ENCODE measurements at places on chromosomes 2 and 18.

GRCh38 chr2:3728104-3729054, 25.0 kb downstream of the DCDC2C start:
- DNase-seq = no peak

- no peak for DNase-seq
Observed at GRCh38 chr2:60834270-60834717, 47.1 kb upstream of the REL start.

- no peak for DNase-seq
Observed at GRCh38 chr2:223923976-223924375, 21.2 kb downstream of the WDFY1 start.

DNA sequence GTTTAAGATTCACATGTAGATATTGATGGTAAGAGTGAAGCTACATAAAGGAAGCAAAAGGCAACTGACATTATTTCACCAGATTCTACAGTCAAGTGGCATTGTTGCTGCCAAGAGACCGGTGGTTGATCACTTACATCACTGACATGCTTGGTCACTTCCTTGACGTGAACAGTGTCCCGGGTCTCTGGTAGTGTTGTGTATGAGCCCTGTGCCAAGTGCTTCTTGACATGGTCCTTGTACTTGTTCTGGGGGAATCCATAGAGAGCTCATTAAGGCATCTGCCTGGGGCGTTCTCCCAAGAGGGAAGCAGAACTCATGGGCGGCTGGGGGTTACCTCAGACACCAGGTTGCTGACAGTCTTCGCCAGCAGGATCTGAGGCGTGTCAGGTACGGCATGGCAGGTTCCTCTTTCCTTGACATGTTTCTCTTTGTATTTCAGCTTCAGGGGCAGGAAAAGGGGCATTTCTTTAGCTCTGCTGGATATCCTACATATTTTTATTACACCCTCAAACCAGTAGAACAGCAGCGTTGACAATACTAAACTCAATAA, 116.2 kb downstream of the RIF1 start:
- DNase-seq = no peak

- DNase-seq = no peak
Observed at GRCh38 chr2:46333912-46334311, 36.7 kb downstream of the EPAS1 start.

DNA sequence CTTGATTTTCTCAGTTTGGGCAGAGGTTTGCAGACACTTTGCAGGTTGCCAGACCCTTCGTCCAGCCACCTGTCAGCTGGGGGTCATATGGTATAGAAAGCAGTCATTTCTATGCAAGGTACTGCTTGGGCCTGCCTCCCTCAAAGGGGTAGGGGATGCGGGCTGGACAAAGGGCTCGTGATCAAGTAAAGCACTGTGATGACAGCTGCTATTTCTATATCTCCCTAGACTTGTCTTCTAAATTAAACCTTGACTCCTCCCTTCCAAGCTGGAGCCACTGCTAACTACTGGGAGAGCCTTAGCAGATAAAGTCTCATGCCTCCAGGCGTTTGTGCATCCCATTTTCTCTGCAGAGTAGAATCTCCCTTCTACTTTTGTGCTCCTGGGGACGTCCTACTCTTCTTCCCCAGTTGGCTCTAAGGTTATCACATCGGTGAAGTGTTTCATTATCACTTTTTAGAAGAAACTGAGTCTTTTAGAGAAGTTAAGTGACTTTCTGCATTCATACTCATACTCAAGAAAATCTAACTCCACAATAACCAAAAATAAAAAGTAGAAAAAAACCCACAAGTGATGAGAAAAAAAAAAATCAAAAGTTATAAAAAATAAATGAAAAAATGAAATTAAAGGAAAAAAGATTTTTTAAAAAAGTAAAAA, 710 bp upstream of the XRCC5 start:
- no peak for DNase-seq

DNA sequence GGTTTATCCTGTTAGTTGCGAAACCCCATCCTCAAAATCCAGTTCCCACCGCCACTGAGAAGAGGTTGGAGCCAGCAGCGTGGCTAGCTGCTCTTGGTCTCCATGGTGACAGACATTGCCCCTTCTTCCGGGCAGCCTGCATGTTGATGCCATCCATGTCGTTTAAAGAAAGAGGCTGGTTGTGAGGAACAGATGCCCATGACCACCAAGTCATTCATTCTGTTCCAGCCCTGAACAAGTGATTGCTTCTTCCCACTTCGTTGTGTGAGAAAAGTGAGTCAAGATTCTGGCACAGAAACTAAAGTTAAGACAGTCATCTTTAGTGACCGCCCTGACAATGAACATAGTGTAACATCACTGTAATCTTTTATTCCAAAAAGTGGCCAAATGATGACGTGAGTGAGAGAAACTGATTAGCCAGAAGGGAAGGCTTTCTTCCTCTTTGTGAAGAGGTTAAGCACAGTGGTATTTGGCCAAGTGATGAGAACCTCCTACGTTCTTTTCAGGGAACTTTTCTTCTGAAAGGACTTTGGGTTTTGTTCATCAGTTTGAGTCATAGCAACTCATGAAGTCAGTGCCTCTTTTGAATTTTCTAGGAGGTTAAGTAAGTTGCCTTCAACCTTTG, 272.5 kb downstream of the GALR1 start:
- no peak for DNase-seq

- no peak for DNase-seq
Observed at GRCh38 chr2:237626813-237627440, 460 bp upstream of the LRRFIP1 start.

GRCh38 chr2:36717603-36718266, 21.2 kb downstream of the VIT start:
- no peak for DNase-seq

GRCh38 chr18:74360852-74361655, 45.4 kb downstream of the C18orf63 start:
- no peak for DNase-seq

DNA sequence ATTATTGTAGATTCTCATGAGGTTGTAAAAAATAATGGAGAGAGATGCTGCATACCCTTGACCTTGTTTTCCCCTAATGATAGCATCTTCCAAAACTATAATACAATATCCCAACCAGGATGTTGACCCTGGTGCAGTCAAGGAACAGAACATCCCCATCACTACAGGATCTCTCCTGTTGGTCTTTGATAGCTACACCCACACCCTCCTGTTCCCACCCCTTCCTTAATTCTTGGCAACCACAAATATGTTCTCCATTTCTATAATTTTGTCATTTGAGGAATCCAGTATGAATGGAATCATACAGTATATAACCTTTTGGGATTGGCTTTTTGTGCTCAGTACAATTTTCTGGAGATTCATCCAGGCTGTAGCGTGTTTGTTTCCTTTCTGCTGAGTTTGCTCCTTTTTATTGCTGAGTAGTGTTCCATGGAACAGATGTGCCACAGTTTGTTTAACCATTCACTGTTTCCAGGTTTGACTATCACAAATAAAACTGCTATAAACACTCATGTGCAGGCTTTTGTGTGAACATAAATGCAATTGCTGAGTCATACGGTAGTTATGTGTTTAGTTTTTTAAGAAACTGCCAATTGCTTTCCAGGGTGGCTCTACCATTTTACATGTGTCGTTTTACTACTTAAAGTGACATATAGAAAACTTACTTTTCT, 22.2 kb downstream of the MCFD2 start:
- DNase-seq = no peak

DNA sequence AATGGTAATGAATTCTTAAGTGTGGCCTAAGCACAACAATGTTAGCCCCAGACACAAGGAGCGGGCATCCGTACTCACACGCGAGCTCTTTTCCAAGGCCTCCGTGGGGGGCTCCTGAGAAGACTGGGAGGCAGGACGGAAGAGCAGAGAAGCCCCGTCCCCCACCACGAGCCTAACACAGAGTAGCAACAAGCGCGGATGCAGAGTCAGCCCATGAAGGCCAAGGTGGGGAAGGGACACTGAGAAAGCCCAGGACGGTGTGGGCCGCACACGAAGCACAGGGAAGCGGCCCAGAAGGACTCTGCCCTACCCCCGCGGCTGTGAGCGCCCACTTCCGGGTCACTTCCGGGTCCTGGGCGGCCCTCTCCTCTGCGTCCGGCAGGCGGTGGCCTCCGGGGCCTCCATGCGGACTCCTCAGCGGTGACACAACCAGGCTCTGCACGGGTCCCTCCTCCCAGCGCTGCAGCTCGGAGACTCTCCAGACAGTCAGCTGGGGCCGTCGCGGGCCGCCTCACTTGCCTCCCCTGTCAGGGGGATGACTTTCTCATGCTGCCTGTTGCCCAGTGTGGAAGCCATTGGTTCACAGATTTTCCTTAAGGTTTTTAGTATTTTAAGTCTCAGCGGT, 151.5 kb downstream of the MTCL1 start:
- no peak for DNase-seq

- no peak for DNase-seq
Observed at GRCh38 chr2:227906991-227907390, 35.6 kb downstream of the DAW1 start.

DNA sequence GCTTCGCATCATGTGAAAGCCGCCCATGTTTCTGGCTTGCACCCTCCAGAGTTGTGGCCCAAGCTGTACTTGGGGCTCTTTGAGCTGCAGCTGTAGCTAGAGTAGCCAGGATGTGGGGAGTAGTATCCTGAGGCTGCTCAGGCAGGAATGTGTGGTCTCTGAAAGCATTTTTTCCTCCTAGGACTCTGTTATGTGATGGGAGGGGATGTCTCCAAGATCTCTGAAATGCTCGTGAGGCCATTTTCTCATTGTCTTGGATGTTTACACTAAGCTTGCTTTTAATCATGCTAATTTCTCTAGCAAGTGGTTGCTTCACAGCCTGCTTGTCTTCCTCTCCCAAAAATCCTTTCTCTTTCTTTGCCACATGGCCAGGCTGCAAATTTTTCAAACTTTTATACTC, 687.6 kb downstream of the DCDC2C start:
- DNase-seq = no peak

DNA sequence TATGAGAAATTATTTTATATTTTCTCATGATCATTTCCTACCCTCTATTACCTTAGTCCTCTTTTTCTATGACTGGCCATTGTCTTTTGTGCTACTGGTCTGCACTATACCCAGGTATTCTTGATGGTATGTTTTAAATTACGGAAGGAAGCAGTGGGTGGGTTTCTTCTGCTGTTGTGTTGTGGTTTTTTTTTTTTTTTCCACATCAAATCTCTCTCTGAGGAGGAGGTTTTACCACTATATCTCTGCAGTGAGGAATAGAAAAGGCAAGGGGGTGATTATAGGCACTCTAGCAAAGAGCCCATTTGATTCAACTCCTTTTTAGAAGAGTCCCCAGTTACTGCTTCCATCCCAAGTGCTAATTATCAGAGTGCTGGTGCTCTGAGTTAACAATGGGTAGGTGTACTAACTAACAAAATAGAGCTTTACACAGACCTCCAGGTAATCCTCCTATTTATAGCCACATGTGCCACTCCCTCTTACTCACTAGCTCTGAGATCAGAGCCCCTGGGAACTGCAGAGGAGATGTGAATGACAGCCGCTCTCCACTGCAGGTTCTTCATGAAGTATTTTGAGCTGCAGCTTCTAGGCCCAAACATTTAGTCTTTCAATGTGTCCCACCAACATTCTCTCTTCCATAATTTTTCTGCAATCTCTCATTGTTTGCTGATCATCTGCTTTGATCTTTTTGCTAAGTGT, 301.6 kb upstream of the GULP1 start:
- no peak for DNase-seq

DNA sequence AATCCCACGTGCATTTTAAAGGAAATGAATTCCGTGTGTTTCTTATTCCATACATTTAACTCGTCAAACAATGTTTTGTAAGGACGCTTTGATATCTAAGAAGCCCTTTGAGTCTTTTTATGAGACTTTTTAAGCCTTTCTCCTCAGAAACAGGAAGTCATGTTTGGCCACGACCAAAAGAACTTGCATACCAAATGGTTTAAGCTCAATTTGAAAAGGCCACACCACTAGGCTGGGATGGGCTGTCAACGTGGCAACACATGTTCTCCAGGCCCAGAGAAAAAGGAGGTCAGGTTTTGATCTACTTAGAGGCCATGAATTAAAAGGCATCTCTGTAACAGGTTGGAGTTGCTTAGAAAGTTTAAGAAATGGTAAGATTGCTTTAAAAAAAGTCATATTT, 441.8 kb downstream of the CMPK2 start:
- no peak for DNase-seq

DNA sequence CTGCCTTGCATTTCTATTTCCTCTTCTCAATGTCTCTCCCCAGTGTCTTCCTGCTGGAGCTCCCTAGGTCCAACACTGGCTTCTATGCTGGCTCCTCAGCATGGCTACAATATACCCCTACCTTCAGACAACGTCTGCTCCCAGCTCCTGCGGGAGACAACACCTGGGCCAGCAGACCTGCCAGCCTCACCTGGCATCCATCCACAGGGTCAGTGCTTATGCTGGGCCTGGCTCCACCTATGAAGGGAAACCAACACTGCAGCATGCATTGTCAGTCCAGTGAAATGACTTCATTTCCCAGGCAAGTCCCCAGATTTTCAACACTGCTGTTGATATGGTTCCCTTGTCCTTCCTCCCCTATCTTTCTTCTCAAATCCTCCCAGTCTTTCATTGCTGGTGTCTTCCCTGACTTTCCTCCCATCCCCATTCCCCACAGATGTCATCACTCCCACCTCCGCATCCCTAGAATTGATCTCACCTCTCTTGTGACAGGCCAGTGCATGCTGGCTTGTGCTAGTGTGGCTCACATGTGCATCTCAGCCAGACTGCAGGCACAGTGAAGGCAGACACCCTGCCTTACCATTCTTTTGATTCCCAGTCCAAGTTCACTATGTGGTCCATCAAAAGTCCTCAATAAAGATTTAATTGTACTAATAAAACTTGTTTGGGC, 98.0 kb downstream of the MYO5B start:
- no peak for DNase-seq

DNA sequence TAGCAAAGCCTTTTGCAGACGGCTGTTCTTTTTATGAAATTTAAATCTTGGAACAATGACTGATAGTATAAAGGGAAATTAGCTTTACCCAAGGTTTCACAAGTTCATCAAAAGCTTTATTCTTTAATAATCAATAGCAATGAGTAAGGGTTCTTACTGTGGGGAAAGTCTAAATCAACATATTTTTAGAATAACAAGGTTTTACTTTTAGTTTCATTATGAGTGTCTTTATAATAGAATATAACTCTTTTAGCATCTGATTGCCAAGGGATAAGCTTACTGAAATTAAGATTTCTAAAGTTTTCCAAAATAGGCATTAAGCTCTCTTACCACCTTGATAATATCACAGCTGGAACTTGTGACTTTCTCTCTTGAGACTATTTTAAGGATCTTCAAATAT, 1489.7 kb downstream of the LRP1B start:
- no peak for DNase-seq

All from effector CD4-positive, alpha-beta T cell (primary cell).